T-cell (primary cell): ENCODE measurements at places on chromosomes 6 and 20.

GRCh38 chr6:137181891-137182653 lies 8.6 kb upstream of the IL22RA2 start:
- DNase-seq: no peak

DNA sequence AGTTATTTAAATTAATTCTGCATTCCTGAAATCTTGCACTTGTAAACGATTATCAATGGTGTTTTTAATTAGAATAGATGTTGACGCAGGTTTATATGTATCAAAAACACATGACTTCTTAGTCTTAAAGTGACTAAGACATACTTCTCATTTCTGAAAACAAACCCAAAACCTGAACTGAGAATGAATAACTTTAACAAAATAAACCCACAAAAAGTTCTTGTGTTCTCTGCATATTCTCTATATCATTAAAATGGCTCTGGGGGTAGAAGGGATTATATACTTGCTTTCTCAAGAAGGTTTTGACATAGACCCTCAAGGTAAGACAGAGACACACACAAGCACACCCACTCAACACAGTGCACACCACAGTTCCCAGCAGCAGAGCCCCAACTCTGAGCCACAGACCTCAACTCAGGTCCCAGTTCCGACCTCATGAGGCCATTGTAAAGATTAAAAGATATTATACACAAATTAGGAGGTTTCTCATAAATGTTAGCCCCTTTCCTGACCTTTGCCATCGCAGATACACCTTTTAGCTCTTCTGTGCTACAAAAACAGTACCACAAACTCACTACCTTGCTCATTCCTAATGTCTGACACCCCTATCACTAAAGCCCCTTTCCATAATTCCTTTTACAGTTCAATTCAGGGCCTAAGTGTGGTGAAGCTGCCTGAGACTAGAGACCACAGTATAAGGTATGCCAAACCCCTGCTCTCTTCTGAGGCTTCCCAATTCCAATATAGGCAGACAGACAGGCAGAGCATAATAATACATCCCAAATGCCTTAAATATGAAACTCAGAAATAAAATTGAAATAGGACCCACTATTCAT lies 267.8 kb downstream of the PTPRK start:
- no peak for DNase-seq

GRCh38 chr20:35604449-35604747 lies 11.2 kb upstream of the SPAG4 start:
- no peak for DNase-seq

GRCh38 chr6:74720923-74721322 lies 484.9 kb downstream of the COL12A1 start:
- DNase-seq: no peak

DNA sequence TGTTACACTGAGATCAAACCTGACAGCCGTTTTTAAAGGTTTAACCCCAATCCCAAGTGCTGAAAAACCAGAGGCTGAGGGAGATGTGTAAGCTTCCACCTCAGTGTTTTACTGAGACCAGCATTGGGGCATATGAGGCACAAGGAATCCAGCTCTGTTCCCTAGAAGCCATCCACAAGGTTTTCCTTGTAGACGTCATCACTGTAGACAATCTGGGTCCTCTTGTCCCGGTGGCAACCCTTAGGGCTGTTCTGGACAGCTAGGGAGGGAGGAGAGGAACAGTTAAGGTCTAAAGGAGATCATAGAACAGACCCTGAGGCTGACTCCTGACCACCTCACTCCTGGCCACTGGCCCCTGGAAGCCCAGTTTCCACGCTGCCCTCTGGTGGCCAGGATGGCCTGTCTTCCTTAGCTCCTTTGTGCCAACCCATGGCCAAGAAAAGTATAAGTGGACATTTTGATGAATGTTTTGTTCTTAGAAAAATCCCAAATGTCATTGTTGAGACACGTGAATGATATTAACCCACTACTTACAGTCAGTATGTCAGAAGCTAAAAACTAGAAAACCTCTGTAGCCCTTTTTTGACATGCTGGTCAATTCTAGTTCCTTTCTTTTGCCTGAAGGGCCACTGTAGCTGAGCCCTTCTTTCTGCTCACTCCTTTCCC lies 6.4 kb downstream of the CFB start:
- DNase-seq: no peak

GRCh38 chr6:41059556-41059955 lies 6.6 kb downstream of the APOBEC2 start:
- DNase-seq: no peak

DNA sequence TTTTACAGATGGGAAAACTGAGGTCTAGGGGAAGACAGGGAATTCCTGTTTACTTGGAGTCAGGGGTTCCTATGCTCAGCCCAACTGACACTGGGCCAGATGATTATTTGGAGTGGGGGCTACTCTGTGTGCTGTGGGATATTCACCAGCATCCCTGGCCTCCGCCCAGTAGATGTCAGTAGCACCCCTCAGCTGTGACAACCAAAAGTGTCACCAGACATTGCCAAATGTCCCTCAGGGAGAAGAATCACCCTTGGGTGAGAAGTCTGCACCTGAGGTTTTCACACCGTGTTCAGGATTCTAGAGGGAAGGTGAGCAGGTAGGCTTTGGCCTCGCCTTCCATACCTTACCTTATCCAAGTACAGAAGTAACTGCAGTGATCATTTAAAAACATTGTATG lies 27.6 kb downstream of the CDH26 start:
- no peak for DNase-seq
